Natural killer cell treated with Interleukin-12 subunit alpha and Interleukin-12 subunit beta and Interleukin-15 and Interleukin-18, amount 100 ng/mL, for 72 hours (primary cell): ENCODE measurements at places on chromosomes 16 and 17.

- DNase-seq = no peak
These were observed 52.0 kb downstream of the CBFA2T3 start for GRCh38 chr16:88924834-88925539.

GRCh38 chr16:10312784-10313724, 72.8 kb upstream of the ATF7IP2 start:
- DNase-seq = no peak

DNA sequence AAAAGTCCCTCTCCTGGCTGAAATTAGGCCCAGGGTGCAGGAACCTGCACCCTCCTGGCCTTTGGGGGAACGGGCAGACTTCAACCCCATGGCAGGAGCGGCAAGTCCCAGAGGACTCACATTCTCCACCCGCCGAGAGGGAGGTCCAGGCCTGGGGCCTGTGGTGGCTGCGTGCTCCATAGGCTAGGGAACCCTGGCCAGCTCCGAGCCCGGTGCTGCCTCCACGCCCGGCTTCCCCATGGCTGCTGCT, 130 bp downstream of the CCDC78 start:
- no peak for DNase-seq

- no peak for DNase-seq
These were observed 2.8 kb downstream of the RECQL5 start for GRCh38 chr17:75664099-75664549.

DNA sequence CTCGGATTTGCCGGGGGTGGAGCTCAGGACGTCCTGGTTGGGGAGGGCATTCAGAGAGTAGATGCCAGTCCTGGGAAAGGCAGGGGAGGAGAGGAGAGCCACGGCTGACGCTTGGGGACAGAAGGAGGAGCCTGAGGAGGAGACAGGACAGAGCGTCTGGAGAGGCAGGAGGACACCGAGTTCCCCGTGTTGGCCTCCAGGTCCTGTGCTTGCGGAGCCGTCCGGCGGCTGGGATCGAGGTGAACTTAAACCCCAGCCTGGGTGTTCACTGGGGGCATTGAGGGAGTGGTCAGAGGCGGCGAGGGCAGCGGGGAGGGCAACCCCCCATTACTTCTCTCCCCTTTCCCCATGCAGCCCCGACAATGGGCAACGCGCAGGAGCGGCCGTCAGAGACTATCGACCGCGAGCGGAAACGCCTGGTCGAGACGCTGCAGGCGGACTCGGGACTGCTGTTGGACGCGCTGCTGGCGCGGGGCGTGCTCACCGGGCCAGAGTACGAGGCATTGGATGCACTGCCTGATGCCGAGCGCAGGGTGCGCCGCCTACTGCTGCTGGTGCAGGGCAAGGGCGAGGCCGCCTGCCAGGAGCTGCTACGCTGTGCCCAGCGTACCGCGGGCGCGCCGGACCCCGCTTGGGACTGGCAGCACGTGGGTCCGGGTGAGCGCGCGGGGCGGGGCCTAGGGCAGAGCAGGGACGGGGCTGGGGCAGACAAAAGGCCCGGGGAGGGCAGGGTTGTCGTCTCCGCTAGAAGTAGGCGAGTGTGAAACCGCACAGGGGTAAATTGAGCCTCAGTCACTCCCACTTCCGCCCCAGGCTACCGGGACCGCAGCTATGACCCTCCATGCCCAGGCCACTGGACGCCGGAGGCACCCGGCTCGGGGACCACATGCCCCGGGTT, 3.7 kb downstream of the NOL3 start:
- peak; percentile 88 for DNase-seq

DNA sequence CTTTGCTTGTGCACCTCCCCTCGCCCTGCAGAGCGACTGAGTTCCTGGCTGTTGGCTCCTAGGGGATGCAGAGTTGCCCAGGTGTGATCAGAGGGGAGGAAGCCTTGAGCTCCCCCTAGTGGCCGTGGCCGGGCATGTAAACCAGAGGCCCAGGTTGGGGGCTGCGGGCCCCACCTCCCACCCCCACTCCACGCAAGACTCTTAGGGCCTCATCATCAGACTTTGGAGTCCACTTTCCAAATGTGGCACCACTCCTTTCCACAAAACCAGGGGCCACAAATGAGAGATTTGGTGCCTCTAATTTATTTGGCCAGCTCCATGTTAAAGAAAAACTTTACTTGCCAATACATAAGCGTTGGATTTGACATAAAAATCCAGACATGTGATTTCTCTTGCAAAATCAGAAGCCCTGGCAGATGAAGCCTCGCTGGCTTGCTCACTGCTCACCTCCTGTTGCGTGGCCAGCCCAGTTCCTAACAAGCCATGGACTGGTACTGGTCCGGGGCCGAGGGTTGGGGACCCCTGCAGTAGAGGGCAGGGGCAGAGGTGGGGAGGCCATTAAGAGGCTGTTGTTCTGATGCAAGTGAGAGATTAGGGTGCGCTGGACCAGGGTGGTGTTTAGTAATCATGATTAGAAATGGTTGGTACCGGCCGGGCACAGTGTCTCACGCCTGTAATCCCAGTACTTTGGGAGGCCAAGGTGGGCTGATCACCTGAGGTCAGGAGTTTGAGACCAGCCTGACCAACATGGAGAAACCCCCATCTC, 28.7 kb upstream of the GAS7 start:
- peak; percentile 64 for DNase-seq

- peak; percentile 64 for DNase-seq
These were observed 689.5 kb upstream of the RBFOX1 start for GRCh38 chr16:6643080-6643686.

- DNase-seq = no peak
These were observed 1.0 kb upstream of the CDH16 start for GRCh38 chr16:66919569-66920298.

DNA sequence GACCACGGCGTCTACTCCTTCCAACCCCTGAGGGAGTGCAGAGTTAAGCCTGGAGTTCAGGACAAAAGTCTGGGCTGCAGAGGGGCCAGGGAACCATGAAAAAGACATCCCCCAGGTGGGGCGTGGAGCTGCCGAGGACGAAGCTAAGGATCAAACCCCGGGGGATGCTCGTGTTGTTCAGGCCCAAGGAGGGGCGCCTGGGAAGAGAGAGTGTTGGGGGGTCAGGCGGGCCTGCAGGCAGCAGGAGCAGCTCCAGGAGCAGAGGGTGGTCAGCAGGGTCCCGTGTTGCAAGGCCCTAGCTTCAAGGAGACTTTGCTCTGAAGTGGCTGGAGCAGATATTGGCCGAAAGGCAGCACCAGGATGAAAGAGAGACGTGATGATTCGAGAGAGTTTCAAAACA, 26.7 kb downstream of the NECAB2 start:
- DNase-seq = no peak

DNA sequence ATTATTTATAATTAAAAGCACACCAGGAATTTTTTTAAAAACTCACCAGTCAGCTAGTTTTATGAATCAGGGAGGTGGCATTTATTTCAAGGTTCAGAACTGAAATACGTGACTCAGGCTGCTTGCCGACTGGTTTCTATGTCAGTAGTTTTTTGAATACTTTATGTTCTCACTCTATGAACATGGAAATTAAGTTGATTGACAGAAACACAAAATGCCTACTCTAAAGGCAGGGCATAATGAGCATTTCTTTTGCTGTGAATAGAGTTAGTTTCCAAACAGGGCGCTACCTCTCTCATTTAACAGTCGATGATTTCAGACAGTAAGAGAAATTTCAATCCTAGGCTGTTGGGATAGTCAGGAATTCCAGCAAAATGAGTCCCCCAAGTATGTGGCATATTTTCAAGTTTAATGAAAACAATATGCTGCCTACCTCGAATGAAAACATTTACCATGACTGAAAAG, 6.7 kb downstream of the HS3ST3B1 start:
- no peak for DNase-seq

DNA sequence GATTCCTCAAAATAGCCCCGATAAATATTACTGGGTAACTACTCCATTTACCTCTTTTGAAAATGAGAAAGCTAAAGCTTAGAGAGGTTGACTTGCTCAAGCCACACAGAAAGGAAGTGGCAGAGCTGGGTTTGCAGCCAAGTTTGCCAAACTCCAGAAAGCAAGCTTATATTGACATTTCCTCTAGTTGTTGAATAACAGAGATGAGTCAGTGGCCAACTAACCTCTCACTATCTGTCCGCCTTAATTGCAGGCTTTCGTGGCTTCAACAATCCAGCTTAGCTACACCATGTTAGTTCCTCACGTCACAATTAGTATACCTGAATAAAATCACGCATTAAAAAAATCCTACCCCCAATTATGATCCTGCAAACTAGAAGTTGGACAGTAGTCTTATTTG, 151.7 kb downstream of the CNTNAP4 start:
- DNase-seq = no peak

- no peak for DNase-seq
These were observed 164.1 kb downstream of the HS3ST4 start for GRCh38 chr16:25855818-25856217.

GRCh38 chr16:152141-153128, at the start of gene HBZ:
HBZ (plus strand) TSS chr16:152644; CDS start chr16:152910, 266 bp downstream.
- no peak for DNase-seq

DNA sequence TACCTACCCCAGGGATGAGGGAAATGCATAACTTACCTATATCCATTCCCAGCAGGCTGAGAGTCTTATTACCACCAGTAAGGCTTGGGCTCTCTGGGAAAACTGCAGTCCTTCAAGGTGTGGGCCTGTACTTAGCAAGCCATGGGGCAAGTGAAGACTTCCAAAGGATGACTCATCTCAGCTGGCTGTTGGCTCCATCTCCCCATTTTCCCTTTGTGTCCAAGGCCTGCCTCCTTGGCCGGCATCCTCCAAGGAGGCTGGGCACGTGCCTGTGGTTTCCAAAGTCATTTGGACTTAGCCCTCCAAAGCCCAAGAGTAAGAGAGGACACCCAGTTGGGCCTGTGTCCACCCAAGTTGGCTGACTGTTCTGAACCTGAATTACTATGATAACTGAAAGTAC, 89.8 kb downstream of the TMEM100 start:
- DNase-seq = no peak

DNA sequence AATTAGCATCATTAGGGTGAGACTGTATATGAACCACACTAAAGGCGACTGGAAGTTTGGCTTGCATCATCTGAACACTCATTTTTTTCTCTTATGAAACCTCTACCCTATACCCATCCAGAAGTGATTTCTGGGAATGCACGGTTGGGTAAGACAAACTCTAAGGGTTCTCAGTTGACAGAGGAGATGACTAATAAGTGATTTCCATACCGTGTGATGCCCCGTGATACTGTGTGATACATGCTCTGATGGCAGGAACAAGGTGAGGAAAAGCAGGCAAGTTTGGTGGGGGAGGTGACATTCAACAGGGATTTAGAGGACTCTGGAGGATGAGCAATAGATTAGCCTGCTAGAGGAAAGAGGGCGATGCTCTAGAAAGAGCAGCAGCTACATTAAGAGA, 156.4 kb upstream of the CCL2 start:
- no peak for DNase-seq

GRCh38 chr17:3804503-3804931, 3.5 kb upstream of the ITGAE start:
- DNase-seq = no peak

- DNase-seq = no peak
These were observed 33.7 kb downstream of the RGS9 start for GRCh38 chr17:65170839-65171238.

DNA sequence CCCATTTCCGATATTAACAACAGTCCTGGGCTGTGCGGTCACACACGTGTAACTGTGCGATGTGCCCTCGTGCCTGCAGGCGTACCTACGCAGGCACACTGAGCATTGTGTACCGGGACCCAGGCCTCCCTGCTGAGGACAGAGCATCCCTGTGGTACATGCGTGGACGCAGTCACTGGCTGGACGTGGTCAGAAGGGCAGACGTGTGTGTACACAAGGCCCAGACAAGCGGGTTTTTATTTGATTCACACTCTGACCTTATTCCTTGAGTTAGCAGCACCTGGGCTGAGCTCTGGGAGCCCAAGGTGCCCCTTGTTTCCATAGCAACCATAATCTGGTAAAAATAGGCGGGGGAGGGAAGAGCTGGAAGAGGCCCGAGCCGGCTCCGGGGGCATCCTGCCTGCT, 19.5 kb downstream of the RAP1GAP2 start:
- peak; percentile 58 for DNase-seq

DNA sequence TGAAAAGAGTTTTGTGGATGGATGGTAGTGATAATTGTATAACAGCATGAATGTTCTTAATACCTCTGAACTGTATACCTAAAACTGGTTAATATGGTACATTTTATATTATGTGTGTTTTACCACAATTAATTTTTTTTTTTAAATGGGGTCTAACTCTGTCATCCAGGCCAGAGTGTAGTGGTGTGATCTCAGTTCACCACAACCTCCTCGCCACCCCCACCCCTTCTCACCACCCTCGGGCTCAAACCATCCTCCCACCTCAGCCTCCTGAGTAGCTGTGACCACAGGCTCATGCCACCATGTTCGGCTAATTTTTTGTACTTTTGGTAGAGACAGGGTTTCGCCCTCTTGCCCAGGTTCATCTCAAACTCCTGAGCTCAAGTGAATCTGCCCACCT, 123.2 kb downstream of the CDRT15L2 start:
- DNase-seq = no peak

- no peak for DNase-seq
These were observed 118.1 kb downstream of the HIC1 start for GRCh38 chr17:2172999-2173398.

- DNase-seq = no peak
These were observed 21.2 kb upstream of the GCSH start for GRCh38 chr16:81117436-81117835.

DNA sequence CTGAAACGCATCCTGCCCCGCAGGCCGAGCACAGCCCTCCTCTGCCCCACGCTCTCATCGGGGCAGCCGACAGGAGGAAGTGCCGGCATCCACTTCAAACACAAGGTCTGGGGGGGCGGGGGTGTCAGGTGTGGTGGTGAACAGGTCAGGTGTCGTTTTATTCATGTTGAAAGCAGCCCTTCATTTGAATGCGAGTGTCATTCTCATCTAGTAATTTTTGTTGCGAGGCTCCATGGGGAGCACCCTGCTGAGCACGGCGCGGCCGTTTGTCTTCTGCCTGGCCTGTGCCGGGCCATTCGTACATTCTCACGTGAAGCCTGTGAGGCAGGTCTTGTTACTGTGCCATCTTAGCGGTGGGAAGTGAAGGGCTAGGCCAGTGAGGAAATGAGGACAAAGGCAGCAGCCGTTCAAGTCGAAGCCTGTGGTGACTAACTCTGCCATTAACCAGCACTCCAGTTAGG, 1.9 kb downstream of the ACSF3 start:
- DNase-seq = no peak

- DNase-seq = no peak
These were observed 54.9 kb downstream of the SNX11 start for GRCh38 chr17:48162306-48162934.

- no peak for DNase-seq
These were observed 220.5 kb downstream of the C16orf78 start for GRCh38 chr16:49594153-49594552.

DNA sequence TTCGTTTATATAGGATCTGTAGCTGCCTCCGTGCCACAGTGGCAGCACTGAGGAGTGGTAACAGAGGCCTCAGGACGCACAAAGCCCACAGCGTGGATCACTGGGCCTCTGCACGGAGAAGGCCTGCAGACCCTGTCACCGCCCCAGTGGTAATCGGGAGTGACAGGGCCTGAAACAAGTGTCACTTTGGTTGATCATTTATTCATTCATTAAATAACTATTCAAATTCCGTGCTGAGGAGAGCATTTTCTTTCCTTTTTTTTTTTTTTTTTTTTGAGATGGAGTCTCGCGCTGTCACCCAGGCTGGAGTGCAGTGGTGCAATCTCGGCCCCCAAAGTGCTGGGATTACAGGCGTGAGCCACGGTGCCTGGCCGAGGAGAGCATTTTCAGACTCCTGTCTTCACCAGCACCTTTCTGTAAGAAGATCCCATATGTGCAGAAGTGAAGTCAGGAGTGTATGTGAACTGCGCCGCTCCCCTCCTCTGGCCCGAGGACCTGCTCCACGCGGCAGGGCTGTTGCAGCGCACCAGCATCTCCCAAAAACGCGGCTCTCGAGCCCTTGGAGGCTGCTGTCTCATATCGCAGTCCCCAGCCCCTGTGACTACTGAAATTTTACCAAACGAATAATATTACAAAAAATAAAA, 44.9 kb upstream of the TRAP1 start:
- DNase-seq = no peak
